Activated T-cell treated with anti-CD3 and anti-CD28 coated beads for 1 hour (primary cell): ENCODE measurements at places on chromosomes 5 and 9.

DNA sequence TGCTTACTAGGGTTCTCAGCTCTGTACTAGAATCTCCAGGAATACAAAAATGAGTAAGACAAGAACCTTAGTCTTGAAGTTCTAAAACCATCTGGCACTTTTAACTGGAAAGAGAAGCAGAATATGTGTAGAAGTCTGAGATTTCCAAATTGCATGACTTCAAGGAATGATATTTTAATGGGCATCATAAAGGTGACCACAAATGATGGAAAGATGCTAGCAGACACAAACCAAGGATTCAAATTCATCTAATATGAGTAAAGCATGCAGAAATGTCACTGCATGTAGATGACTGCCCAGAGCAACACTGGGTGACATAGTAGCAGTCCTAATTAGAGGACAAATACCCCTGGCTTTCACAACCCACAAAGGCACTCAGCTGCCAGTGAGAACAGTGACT is 117.2 kb downstream of the RPS23 start:
- no peak for DNase-seq

DNA sequence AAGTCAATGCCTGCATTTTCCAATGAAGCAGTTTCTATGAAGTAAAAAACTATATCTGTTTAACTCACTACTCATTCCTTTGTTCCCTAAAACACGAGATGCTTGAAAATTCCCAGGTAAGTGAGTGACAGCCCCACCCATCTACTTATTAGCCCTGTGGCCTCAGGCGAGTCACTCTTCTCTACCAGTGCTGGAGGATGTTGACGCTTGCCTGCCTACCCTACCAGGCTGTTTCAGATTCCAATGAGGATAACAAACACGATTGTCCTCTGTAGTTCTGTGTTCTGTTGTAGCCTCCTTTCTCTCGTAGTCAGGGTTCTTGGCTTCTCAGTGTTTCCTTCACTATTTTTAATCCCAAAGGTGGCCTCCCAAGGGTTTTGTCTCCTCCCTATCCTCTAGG is 388.8 kb downstream of the KDM4C start:
- DNase-seq: no peak

DNA sequence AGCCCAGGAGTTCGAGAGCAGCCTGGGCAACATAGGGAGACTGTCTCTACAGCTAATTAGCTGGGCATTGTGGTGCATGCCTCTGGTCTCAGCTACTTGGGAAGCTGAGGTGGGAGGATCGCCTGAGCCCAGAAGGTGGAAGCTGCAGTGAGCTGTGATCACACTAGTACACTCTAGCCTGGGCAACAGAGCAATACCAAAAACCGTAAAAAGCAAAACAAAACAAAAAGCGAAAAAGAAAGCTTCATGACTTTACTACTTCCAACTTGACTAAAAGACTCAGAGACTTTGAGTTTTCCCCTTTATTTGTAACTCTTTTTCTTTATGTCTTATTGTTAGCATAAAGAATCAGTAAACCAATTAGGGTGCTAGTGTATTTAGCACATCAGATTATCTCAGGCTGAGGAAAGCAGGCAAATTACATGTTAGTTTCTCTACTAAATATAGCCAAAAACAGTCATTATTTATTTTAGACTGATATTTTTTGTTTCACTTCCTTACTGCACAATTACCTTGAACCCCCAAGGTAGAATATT is 5.4 kb downstream of the RAD17 start:
- DNase-seq: no peak

GRCh38 chr9:88193766-88194165 is 55.5 kb upstream of the SPATA31C2 start:
- DNase-seq: no peak

DNA sequence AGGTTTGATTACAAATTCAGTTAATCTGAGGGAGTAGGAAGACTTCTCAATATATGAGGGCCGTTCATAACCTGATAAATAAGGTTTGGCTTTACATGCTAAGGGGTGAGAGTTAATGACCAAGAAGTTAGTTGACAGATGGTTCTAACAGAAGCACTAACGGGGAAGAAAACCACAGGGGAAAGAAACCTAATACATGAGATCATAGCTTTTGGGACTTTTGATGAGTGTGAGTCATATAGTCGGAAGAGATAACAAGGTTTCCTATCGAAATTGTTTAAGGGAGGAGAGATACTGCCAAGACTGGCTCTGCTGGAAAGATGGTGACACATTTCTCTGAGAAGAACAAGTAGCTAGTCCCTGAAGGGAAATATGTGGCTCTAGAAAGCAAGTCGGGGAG is 140.1 kb downstream of the COX7C start:
- DNase-seq: no peak

DNA sequence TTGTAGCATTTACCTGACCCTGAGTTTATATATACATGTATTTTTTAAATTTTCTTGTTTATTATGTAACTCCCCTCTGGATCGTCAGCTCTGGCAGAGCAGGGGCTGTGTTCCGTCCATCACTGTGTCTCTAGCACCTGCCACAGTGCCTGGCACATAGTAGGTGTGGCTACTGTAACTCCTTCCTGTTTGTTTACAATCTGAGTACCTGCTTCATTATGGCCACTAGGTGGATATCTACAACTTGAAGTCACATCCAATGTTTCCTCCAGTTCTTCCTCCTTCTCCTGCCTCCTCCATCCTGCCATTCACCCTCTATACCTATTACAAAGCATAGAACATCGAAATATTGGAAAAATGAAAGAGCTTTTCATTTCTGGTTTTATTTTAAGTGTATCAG is 14.2 kb upstream of the PPP1R2B start:
- DNase-seq: no peak

DNA sequence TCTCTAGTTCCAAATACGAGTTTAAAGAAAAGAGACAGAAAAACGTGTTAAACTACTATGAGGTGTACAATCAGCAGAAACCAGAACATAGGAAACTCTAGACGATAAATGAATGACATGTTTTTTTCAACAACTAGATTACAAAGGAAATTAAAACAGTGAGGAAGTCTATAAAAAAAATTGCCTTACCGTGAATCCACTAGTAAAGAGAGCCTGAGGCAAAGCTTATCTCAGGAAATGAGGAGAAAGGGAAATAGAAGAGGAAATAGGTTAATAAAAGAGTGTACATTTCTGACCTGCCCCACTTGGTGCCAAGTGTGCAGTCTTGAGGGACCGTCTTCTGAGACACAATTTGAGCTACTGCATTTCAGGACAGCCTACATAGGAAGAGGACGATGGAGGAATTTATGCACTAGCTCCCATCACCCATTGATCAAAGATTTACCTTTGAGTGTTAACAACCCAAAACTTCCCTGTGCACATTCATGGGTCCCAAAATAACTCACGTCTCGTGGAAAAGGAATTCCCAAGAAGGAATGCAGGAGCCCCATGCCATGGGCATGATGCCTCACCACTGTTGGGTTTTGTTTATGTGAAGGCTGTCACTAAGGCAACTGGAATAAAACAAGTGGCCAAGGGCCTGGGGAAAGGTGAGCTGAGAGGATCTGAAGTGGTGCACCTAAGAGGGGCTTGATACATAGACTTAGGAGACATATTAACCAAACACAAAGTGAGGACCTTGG is 53.6 kb upstream of the SLC1A3 start:
- no peak for DNase-seq

DNA sequence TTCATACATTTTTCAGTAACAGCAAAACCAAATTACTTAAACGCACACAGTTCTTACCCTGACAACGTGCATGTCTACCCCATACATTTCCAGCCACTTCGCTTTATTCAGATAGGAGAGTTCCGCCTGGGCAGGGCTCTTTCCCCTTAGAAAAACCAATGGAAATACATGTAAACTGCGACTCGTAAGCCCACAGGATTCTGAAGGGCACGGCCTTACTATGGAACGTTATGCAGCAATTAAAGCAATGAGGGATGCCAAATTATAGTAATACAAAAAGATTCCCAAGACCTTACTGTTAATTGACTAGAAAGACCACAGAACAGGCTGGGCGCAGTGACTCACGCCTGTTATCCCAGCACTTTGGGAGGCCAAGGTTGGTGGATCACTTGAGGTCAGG is 64.5 kb downstream of the EPB41L4B start:
- DNase-seq: no peak

DNA sequence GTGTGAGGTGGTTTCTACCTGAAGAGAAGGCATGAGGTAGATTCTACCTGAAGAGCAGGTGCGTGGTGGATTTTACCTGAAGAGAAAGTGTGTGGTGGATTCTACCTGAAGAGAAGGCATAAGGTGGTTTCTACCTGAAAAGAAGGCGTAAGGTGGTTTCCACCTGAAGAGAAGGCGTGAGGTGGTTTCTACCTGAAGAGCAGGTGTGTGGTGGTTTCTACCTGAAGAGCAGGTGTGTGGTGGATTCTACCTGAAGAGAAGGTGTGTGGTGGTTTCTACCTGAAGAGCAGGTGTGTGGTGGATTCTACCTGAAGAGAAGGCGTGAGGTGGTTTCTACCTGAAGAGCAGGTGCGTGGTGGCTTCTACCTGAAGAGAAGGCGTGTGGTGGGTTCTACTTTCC is 192.8 kb downstream of the MED10 start:
- DNase-seq: no peak

DNA sequence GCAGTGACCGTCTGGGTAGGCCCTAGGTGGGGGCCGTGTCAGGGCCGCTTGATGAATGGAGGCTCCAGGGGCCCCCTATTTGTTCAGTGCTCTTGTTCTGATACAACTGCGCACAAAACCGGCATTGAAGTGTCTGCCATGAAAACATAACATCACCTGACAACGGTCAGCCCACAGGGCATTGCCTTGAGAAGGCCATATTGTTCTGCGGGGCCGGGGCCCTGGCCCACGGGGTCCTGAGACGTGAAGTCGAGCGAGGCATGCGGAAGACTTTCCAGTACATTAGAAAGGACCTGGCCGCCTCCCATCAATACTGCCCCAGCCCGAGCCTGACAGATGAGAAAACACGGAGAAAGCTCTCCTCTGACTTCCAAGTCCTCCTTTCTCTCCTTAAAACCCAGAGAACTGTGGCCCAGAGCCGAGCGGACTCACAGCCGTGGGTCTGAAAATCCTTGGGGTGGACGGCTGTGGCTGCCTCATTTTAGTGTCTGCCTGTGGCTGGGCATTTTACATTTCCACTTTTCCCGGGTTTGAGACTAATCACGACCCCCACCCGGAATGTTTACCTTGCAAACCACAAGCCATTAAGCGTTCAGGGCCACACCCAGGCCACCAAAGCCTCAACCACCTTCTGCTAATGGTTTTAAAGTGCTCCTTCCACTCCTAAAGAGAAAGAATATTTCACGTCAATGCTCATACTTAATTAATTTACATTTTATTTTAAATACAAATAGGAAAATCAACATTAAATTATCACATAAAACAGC is 391.0 kb upstream of the IRX2 start:
- no peak for DNase-seq

- DNase-seq: no peak
These were observed 1.6 kb downstream of the CRAT start for GRCh38 chr9:129108805-129109536.

DNA sequence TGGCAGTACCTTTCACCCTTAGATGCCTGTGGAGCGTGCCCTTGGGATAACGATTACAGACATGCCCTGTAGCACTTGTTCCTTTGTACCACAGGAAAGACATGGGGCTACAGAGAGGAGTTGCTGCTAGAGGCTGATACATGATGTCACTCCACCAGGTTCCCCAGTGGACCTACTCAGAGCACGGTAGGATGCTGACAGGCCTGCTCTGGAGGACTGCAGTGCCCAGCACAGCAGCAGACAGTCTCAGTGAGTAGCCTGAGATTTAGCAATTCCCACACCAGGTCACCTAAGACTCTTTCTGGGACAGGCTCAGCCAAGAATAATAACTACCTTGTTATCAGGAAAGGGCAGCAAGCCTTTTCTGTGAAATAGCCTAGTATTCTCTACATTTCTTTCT is 28.8 kb downstream of the PDE4D start:
- DNase-seq: no peak

- no peak for DNase-seq
These were observed 1.5 kb upstream of the SLC6A3 start for GRCh38 chr5:1446602-1447343.

- no peak for DNase-seq
These were observed 5.1 kb upstream of the CAST start for GRCh38 chr5:96657068-96657467.

DNA sequence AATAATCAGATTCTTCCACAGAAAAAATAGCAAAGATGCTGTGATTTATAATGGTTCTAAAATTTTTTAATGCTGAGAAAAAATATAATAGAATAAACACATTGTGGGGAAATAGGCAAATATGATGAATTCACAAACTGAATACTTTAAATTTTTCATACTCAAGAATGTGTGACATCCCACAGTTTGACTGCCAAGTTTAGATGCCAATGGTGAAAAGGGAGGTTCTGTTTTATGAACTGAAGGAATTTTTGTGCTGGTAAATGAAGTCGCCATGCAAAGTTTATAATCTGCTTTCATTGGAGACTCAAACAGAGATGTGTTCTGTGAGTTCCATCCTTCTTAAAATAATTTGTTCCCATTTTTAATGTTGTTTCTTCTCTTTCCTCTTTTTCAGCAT is 367.5 kb upstream of the ADAMTS16 start:
- DNase-seq: no peak

- no peak for DNase-seq
These were observed 127.4 kb upstream of the STC2 start for GRCh38 chr5:173455599-173455957.

DNA sequence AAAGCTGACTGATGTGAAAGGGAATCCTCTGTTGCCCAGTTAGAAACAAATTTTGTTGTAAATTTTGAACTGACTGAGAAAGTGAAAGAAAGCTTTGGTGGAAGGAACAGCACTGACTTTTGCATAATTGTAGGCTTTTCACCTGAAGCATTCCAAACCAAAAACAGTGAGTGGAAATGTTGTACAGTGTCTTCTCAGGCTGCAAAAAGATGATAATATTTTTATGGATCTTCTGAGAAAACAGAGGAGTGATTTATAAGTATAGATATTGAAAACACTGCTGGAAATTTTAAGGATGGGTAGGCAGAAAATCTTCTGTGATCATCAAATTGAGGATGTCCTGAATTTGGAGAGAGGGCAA is 40.0 kb downstream of the LURAP1L start:
- no peak for DNase-seq

DNA sequence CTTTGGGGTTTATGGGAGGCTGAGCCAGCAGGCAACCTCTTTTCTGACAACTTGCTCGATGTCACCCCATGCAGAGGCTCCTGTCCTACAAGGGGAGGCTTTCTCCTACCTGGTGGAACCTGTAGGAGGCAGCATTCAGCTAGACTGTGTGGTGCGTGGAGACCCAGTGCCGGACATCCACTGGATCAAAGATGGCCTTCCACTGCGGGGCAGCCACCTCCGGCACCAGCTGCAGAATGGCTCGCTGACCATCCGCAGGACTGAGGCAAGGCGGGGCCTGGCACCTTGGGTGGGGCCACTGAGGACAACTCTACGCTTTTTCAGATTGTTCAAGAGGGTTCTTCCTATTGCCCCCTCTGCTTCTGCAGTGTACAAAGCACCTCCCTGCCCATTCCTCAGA is 36.1 kb upstream of the ASS1 start:
- DNase-seq: no peak

GRCh38 chr5:109451146-109451545 is 41.4 kb upstream of the PJA2 start:
- no peak for DNase-seq

- DNase-seq: no peak
These were observed 130.1 kb upstream of the OSMR start for GRCh38 chr5:38715696-38716095.

GRCh38 chr5:65103756-65104440 is 335.2 kb downstream of the CWC27 start:
- no peak for DNase-seq

GRCh38 chr9:119086590-119086989 is 282.6 kb downstream of the BRINP1 start:
- no peak for DNase-seq

GRCh38 chr5:135461481-135462151 is 9.5 kb upstream of the TIFAB start:
- DNase-seq: no peak

GRCh38 chr9:94825611-94825958 is 99.1 kb downstream of the AOPEP start:
- DNase-seq: no peak
